ENCODE measurements at places on chromosomes 3 and 15. TPM values are rescaled to one million over a fixed set of nuclear protein-coding genes. Genes with fewer than 3 reads are reported as not detected.

DNA sequence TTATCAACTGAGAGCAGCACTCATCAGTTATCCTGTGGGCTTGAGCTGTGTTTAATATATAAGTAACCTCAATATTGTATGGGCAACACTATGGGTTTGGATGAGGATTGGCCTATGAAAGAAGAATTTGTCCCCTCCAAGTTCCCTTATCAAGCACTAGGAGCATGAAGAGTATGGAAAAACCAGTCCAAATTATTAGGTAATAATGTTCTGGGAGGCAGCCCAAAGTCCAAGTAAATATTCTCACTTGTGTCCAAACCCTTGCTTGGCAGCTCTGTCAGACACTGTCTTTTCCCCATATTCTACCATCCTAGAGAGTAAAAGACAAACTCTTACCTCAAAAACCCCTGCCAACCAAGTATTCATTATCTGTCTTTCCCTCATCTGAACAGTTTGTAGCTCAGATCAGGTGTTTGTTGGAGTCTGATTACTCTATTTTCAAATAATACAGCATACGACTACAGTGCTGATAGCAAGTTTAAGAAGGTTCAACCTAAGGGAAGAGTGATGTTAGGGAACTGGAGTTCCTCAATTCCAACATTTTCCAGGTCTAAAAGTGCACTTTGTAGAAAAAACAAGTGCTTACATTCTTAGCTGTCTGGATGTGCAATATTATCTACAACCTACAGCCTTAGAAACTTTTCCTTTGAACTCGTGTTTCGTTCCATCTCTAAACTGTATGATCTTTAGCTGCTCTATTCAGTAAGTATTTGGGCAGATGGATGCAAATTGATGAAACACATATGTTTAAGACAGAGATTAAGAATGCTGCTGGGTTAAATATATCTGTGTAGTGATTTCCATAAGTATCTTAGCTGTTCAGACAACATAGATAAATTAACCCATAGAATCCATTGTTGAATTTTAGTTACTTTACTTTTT lies 89.7 kb upstream of the PHLDB2 start:
- no peak for DNase-seq

Gene KNG1
- not detected for polyA plus RNA-seq

DNA sequence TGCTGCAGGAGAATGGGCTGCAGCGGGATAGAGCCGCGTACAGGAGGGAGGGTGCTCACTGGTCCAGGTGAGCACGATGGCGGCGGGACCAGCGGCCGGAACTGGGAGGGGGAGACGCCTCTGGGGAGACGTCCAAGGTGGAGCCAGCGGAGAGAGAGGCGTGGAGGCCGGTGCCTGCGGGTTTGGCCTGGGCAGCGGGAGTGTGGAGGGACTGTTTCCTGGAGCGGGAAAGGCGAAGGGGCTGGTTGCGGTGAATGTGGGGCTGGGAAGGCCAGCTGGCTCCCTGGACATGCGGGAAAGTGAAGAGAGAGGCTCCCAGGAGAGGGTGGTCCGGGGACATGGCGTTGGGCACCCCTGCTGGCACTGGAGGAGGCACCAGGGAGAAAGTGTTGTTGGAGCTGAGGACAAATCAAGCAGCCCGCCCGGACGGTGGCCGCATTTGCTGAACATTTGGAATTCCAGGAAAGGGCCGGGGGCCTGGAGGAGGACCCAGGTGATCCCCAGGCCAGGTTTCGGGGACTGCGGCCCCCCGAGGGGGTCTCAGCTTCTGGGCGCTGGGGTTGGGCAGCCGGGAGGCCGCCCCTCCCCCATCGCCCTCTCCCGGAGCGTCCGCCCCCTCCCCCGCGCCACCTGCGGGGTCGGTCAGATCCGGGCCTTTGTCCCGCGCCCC lies 34.3 kb downstream of the DNAJB8 start:
- no peak for DNase-seq

DNA sequence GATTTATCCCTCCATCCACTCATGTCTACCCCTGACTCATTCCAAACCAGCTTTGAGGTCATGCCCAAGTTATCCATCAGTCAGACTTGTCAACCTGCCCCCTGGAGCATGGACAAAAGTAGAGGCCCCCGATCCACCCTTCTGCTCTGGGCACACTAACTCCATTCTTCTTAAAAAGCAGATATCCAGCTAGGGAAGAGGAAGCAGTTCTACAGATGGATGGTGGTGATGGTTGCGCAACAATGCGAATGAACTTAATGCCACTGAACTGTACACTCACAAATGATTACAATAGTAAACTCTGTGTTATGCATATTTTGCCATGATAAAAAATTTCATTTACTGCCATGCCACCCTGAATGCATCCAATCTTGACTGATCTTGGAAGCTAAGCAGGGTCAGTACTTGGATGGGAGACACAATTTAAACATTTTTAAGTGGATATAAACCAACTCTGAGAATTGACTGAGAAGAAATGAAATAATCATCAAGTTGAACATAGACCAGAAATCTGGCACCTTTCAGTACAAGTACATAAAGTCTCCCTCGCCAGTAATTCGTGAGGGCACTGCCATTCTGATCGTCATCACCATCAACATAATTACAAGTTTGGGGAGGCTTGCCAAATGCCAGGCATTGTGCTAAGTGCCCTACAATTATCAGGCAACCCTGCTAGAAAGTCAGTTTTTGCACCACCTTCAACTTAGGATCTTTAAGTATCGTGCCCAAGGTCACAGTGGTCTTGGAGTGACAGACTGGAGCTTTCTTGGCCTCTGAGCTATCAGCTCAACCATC lies 124.8 kb downstream of the ATP10A start:
- DNase-seq = peak; percentile 16

Gene FHIT
- 0.90 TPM for polyA plus RNA-seq

- DNase-seq = no peak
These were observed 353.2 kb upstream of the AGTR1 start for GRCh38 chr3:148344521-148344920.

GRCh38 chr3:36244728-36245127 lies 135.6 kb upstream of the STAC start:
- DNase-seq = peak; percentile 57

DNA sequence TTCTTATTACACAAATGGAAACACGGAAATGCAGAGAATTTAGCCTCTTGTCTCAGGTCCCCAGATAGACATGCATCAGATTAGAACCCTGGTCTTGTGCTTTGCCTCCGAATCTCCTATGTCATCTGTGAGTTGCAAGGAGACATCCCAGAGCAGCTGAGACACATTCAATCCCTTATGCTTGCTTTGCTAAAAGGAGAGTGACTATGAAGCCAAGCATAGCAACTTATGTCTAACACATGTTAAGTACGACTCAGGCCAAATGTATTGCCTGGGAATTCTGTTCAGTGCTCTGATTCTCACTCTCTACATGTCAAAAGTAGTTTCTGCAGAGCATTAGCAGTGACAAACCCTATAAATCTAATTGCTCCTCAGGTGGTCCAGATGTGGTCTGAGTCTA lies 30.6 kb upstream of the LRRC3B start:
- no peak for DNase-seq

GRCh38 chr3:50248387-50248786 lies 12.4 kb downstream of the GNAI2 start:
- DNase-seq = peak; percentile 72

Gene P2RY12
- polyA plus RNA-seq = not detected

DNA sequence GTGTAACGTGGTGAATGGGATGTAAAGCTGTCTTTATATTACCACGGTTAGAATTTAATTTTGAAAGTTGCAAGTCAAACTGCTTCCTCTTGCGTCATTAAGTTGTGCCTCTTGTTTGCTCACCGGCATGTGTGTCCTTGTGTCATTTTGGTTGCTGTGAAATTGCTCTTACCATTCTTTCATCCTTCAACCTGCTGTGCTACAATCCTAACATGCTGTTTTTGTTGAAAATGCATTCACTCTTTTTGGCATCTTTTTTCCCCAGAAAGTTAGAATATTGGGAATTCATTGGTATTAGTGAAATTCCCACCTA lies 164.7 kb downstream of the PGPEP1L start:
- no peak for DNase-seq

Gene FES
- polyA plus RNA-seq = 3.6 TPM

DNA sequence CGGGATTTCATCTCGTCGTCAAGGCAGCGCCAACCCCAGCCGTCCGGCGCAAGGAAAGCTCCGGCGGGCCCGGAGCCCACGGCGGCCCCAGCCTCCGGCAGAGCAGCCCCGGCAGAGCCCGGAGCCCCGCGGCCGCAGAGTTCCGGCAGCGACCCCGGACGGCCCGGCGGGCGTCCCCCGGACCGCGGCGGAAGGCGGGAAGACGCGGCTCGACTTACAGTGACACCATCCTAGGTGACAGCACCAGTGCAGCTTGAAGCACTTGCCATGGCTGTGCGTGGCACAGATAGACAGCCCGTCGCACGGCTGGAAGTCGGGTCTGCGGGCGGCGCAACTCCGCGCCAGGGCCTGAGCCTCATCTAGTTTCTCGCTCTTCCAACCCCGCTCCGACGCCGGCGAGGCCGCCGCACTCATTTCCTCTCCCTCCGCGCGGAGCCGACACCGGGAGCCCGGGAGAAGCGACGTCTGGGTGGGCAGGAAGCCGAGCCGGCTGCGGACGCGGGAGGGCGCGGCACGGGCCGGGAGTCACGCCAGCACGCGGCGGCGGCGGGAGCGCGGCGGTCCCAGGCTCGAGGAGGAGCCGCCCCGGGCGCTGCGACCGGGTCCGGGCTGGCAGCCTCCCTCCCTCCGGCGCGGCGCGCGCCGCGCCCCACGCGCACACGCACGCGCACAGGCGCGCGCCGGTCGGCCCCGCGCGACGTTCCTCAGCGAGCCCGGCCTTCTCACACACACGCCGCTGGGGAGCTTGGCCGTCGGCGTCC lies at the start of gene C3orf70:
Gene C3orf70, minus strand, starts transcription at position 651 of the 761 bp plus-strand sequence. Its CDS starts 237 bp downstream, at position 414.
- DNase-seq = peak; percentile 53

DNA sequence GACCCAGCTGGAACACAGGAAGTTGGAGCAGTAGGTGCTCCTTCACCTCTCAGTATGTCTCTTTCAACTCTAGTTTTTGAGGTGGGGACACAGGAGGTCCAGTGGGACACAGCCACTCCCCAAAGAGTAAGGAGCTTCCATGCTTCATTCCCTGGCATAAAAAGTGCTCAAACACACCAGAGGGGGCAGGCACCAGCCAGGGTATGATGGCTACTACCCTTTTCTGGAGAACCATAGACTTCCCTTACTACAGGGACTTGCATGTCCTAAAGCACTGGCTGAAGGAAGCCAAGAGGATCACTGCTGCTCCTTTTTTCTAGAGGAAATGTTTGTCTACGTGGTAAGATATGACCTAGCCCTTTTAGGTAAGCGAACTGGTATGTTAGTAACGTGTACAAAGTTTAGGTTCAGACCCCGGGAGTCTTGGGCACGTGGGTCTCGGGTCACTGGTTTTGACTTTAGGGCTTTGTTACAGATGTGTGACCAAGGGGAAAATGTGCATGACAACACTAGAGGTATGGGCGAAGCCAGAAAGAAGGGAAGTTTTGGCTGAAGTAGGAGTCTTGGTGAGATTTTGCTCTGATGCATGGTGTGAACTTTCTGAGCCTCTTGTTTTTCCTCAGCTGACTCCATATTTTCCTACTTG lies 11.9 kb downstream of the IL17RB start:
- DNase-seq = no peak

DNA sequence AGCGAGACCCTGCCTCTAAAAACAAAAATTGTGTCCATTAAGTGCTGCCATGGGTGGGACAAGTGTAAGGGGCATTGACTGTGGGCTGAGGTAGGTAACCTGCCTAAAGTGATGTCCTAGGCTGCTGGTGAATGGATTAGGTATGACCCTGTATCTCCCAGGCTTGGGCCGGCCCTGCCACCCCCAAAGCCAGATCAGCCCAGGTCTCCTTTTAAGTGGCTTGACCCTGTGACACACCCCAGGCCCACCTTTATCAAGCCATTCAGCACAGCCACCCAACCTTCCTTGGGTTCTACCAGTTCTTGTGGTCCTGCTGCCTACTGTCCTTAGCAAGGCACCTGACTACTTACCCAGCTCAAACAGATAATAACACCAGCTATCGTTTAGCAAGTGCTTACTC lies 18.7 kb downstream of the CIB2 start:
- DNase-seq = no peak

GRCh38 chr15:37789397-37789786 lies 145.0 kb upstream of the TMCO5A start:
- DNase-seq = no peak

Gene CDC25A
- 1.5 TPM for polyA plus RNA-seq

Gene CXCR6
- polyA plus RNA-seq = not detected

DNA sequence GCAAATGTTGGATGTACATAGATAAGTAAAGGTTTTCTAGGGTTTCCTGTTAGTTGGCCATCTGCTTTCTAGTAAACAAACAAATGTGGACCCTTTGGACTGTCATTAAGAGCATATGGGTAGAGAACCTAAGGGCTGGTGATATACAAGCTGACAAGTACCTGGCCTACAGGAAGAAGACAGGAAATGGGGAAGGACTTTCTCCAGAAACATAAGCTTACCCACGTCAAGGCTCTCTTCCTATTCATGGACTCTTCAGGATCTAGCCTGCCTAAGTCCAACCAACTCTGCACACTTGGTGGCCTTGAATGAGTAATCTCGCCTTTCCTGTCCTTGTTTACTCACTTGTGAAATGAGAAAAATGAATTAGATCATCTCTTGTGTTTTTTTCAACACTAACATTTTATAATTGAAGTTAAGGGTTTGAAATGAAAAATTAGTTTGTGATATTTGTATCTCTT lies 22.2 kb upstream of the GOLIM4 start:
- peak; percentile 80 for DNase-seq

Gene BCHE
- not detected for polyA plus RNA-seq

GRCh38 chr3:179942553-179943075 lies 94.1 kb downstream of the PEX5L start:
- no peak for DNase-seq

GRCh38 chr3:71578054-71578751 lies 5.3 kb downstream of the FOXP1 start:
- peak; percentile 37 for DNase-seq

DNA sequence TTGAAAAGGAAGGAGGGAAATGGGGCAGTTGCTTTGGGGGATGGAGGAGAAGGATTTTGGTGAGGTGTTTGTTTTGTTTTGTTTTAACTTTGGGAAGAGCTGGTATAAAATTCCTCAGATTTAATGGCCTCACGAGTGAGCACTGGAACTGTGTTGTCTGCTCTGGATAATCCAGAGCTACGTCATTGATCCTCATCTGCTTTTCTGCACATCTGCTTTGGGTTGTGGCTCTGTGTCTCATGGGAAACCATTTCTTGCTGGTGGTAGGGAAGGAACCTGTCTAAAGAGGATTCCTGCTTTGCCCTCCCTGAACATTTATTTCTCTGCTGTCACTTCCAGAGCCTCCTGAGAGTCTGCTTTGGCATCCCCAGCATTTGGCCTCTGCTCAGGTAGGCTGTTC lies 3.1 kb downstream of the SNRK start:
- peak; percentile 43 for DNase-seq

DNA sequence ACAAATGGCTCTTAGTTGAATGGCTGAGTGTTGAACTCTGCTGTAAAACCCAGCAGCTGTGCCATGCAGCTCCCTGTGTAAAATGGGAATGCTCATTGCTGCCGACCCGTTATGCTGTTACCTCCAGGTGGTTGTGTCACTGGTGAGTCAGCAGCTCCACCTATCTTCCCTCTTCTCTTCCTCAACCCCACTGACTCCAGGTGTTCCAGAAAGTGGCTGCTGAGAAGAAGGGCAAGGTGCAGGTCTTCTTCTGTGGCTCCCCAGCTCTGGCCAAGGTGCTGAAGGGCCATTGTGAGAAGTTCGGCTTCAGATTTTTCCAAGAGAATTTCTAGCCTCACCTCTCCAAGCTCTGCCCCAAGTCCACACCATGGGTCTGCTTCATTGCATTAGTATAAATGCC lies 41.9 kb downstream of the NOX5 start:
- peak; percentile 36 for DNase-seq

GRCh38 chr3:105332961-105333360 lies 33.7 kb upstream of the ALCAM start:
- no peak for DNase-seq
